ENCODE measurements at places on chromosomes 3 and 15. TPM values are rescaled to one million over a fixed set of nuclear protein-coding genes. Genes with fewer than 3 reads are reported as not detected.
A peak's percentile ranks its signal among the peaks of the same experiment; 100 is the strongest.

DNA sequence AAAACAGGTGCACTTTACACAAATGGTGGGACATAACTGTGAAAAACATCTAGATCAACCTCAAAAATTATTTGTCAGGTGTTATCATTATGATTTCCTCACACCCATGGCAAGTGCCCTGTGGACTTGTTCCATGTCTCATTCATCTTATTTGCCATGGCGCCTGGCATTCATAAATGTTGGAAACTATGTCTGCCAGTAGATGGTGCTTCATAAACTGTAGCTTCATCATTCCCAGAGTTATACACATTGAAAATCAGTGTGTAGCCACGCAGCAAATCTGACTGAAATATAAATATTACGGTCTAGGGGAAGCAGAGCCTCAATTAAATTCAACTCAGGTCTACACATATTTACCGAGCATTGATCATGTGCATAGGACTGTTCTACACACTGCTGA is 90.7 kb downstream of the IMPG2 start:
- H3K27ac ChIP-seq = no peak overlapping the region
- H3K4me1 ChIP-seq = no peaks in the 10 kb centered on the region
- no peaks in the 10 kb centered on the region for H3K27me3 ChIP-seq
- H3K36me3 ChIP-seq = no peaks in the 10 kb centered on the region

The TM4SF18 gene
- total RNA-seq = 19.7 TPM

DNA sequence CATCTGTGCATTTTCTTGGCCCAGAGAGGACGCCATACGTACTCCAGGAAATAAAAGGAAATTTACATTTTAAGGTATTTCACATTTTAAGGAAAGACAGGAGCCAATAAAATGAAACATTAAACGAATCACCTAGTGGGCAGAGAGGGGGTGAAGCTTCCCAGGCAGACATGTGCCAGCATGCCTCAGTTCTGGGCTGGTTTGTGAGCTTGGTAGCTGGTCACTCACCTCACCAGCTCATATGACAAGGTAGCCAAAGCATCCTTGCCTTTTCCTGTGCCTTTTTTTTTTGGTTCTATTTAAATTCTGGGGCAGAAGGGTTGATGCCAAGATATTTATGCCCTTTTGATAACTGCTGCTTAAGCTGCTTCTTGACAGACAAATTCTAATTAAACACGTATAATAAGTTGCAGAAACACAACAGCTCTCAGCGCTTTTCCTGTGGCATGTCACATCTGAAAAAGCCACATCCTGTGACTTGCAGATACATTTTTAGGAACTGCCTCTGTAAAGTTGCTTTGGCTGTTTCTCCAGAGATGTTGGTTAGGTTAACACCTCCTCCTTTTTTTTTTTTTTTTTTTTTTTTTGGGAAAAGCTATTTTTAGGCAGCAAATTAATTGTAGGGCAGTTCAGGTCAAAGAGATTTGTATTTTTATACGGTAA is 218.6 kb downstream of the PDCD6IP start:
- no peaks in the 10 kb centered on the region for H3K36me3 ChIP-seq
- no peak overlapping the region for H3K27ac ChIP-seq
- H3K4me1 ChIP-seq = no peaks in the 10 kb centered on the region
- H3K27me3 ChIP-seq = no peaks in the 10 kb centered on the region
- no peak overlapping the region for H3K4me3 ChIP-seq

GRCh38 chr3:160564258-160564911 is 986 bp downstream of the KPNA4 start:
- peaks cover 2% of the 10 kb centered on the region for H3K36me3 ChIP-seq
- H3K27me3 ChIP-seq = no peaks in the 10 kb centered on the region
- peak overlapping the region; percentile 85 for H3K4me3 ChIP-seq

DNA sequence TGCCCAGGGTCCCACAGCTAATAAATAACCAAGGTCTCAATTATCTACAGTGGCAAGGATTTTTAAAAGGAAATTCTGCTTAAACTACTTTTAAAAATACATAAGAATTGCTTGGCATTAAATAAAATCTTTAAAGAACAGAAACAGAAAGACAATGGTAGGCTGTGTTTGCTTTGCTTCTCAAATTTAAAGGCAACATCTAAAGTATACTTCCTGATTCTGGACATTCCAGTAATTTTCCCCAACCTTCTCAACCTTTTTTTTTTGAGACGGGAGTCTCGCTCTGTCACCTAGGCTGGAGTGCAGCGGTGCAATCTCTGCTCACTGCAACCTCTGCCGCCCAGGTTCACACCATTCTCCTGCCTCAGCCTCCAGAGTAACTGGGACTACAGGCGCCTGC is 5.3 kb downstream of the VPS13C start:
- H3K4me3 ChIP-seq = no peak overlapping the region
- no peaks in the 10 kb centered on the region for H3K4me1 ChIP-seq
- H3K27ac ChIP-seq = no peak overlapping the region

The THSD4 gene
- total RNA-seq = 36.3 TPM

DNA sequence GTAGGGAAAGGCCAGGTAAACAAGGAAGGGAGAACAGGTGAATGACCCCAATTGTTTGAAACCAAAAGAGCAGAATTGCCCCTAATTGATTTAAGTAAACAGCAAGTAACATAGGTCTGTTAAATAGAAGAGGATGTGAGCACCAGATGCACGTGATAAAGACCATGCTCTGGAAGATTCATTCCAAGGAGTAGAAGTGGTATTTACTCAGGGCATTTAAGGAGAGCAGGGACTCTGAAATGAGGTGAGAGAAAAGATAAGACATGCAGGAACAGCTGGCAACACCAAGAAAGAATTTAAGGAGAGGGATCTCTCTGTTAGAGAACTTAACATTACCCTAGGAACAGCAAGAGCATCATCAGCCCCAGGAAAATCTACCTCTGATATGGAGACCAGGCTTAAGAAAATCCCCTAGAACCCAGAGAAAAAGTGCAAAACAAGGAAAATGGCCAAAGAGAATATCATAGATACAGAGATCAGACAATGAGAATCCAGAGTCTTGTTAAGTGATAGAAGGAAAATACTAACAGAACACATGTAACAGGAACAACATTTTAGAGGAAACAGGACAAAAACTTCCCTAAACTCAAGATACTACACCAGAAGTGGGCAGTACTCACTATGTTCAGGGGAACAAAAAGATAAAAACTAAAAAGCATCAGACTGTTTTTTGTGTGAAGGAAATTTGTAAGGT is 6.4 kb downstream of the NUDT16 start:
- peaks cover 12% of the 10 kb centered on the region for H3K36me3 ChIP-seq
- no peaks in the 10 kb centered on the region for H3K27me3 ChIP-seq
- no peak overlapping the region for H3K4me3 ChIP-seq
- H3K27ac ChIP-seq = no peak overlapping the region
- peaks cover 12% of the 10 kb centered on the region for H3K4me1 ChIP-seq

- H3K27me3 ChIP-seq = no peaks in the 10 kb centered on the region
- no peak for DNase-seq
- H3K27ac ChIP-seq = no peak overlapping the region
- H3K4me3 ChIP-seq = no peak overlapping the region
- no peaks in the 10 kb centered on the region for H3K4me1 ChIP-seq
- H3K36me3 ChIP-seq = no peaks in the 10 kb centered on the region
These were observed 1077.8 kb downstream of the ZPLD1 start for GRCh38 chr3:103512595-103512994.

DNA sequence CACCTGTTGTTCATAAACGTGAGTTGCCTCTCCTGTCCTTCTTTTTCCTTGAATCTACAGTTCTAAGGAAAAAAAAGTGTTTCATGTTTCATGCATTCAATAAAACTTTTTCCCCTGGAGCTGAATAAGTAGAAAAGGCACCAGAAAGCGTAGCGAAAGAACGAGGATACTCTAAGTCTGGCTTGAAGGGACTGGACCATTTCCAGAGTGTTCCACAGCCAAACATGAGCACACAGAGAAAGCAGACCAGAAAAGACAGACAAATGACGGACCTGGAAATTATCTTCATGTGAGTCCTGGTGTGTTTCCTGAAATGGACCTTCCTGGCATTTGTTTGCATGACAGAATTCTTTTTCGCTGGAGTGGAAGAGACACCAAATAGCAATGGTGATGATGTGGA is 204.7 kb downstream of the SV2B start:
- no peak overlapping the region for H3K4me3 ChIP-seq
- no peak overlapping the region for H3K27ac ChIP-seq
- no peak for DNase-seq
- H3K27me3 ChIP-seq = peaks cover 3% of the 10 kb centered on the region
- no peaks in the 10 kb centered on the region for H3K4me1 ChIP-seq

The GABRB3 gene
- total RNA-seq = 6.9 TPM

The GOLGA8T gene
- not detected for total RNA-seq

DNA sequence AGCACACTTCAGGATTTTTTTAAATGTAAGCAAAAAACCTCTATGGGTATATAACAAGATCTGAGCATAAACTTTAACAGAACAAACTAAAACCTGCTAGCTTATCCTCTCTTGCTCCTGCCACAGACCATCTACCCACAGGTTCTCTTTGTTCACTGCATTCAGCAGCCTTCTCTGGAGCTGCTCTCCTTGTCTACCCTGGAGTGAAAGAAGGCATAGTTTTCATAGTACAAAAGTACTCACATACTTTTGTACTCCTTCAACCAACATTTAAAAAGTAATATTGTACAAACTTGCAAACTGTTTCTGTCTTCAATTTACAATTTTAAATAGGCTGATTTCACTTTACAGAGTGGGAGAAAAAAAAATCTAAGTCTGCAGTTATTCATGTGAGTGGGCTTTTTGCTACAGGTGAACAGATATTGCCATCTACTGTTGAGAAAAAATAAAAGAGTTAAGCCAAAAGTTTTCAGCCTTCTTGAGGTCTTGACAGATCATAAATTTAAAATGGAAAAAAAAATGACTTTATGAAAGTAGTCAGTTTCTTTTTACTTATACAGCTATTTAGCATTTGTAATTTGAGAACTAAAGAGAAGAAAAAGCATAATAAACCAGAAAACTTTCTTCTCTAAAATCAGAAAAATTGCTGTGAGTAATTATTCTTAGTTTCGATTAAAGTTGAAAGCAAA is 20.4 kb downstream of the TERC start:
- H3K27me3 ChIP-seq = no peaks in the 10 kb centered on the region
- H3K4me1 ChIP-seq = no peaks in the 10 kb centered on the region
- H3K27ac ChIP-seq = no peak overlapping the region
- no peak overlapping the region for H3K4me3 ChIP-seq

The TMC3 gene
- not detected for total RNA-seq

GRCh38 chr3:143479727-143480126 is 360.2 kb downstream of the CHST2 start:
- H3K27me3 ChIP-seq = no peaks in the 10 kb centered on the region
- H3K36me3 ChIP-seq = no peaks in the 10 kb centered on the region
- peak overlapping the region; percentile 40 for H3K27ac ChIP-seq
- H3K4me3 ChIP-seq = no peak overlapping the region
- no peak for DNase-seq
- no peaks in the 10 kb centered on the region for H3K4me1 ChIP-seq

- H3K27ac ChIP-seq = no peak overlapping the region
- H3K4me1 ChIP-seq = no peaks in the 10 kb centered on the region
- peaks cover 2% of the 10 kb centered on the region for H3K36me3 ChIP-seq
- H3K27me3 ChIP-seq = no peaks in the 10 kb centered on the region
These were observed 1153.3 kb downstream of the ROBO1 start for GRCh38 chr3:78614486-78614885.

The ISL2 gene
- 0.44 TPM for total RNA-seq

DNA sequence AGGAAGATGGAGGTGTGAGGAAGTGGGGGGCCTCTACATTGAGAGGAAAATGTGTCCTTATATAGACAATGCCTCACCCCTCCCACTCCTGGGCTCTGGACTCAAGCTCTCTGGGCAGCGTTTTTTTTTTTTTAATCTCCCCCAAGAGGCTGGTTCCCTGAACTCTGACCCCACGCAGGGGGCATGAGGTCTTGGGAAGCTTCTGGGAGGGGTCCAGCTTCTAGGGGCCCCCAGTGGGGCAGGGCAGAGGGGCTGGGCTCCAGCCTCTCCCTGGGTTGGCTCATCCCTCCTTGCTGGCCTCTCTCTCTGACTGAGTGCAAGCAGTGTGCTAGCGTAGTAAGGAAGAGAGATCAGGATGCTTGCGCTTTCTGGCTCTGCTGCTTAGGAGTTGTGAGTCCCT is 101.4 kb upstream of the HACD2 start:
- H3K27ac ChIP-seq = no peak overlapping the region
- no peak for DNase-seq
- H3K27me3 ChIP-seq = no peaks in the 10 kb centered on the region
- no peak overlapping the region for H3K4me3 ChIP-seq
- peaks cover 37% of the 10 kb centered on the region for H3K36me3 ChIP-seq

- H3K36me3 ChIP-seq = no peaks in the 10 kb centered on the region
- no peaks in the 10 kb centered on the region for H3K27me3 ChIP-seq
- H3K4me1 ChIP-seq = peaks cover 10% of the 10 kb centered on the region
- DNase-seq = no peak
- no peak overlapping the region for H3K4me3 ChIP-seq
These were observed 15.3 kb downstream of the B3GNT5 start for GRCh38 chr3:183268366-183268765.

The NDN gene
- total RNA-seq = 19.9 TPM

- H3K27me3 ChIP-seq = no peaks in the 10 kb centered on the region
- no peak overlapping the region for H3K27ac ChIP-seq
- no peaks in the 10 kb centered on the region for H3K36me3 ChIP-seq
- no peak overlapping the region for H3K4me3 ChIP-seq
- no peak for DNase-seq
These were observed 494 bp downstream of the GCSAM start for GRCh38 chr3:112132554-112132953.

GRCh38 chr15:44094781-44095180 is 100.3 kb downstream of the FRMD5 start:
- H3K4me1 ChIP-seq = no peaks in the 10 kb centered on the region
- no peaks in the 10 kb centered on the region for H3K36me3 ChIP-seq
- H3K27ac ChIP-seq = no peak overlapping the region
- no peak for DNase-seq
- H3K4me3 ChIP-seq = no peak overlapping the region

- no peak overlapping the region for H3K4me3 ChIP-seq
- no peak overlapping the region for H3K27ac ChIP-seq
- no peak for DNase-seq
- H3K27me3 ChIP-seq = no peaks in the 10 kb centered on the region
These were observed 1749.6 kb downstream of the SI start for GRCh38 chr3:163328680-163329079.

DNA sequence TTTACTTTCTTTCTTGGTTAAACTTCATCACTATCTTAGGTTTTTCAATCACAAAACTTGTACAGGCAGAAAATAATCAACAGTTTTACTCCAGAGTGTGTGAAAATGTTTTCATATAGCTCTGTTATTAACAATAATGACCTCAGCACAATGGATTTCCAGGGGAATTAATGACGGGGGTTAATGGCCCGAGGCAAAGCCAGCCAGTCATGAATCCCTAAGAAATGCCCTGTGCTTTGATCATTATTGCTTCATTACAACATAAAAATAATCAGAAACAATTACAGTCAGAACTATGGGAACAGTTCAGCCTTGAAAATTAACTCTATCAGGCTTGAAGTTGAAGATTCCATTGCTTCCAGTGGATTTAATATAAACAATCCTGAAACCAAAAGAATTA is 875.4 kb downstream of the ROBO2 start:
- no peak overlapping the region for H3K4me3 ChIP-seq
- no peak overlapping the region for H3K27ac ChIP-seq

The SPESP1 gene
- total RNA-seq = 4.1 TPM

- H3K36me3 ChIP-seq = no peaks in the 10 kb centered on the region
- no peak overlapping the region for H3K4me3 ChIP-seq
These were observed 490.9 kb upstream of the ADAMTS9 start for GRCh38 chr3:65178703-65179102.

GRCh38 chr3:41331041-41331440 is 131.7 kb downstream of the CTNNB1 start:
- no peaks in the 10 kb centered on the region for H3K27me3 ChIP-seq
- H3K27ac ChIP-seq = no peak overlapping the region
- H3K4me3 ChIP-seq = no peak overlapping the region
- H3K36me3 ChIP-seq = no peaks in the 10 kb centered on the region

- no peak overlapping the region for H3K27ac ChIP-seq
- no peaks in the 10 kb centered on the region for H3K4me1 ChIP-seq
- H3K4me3 ChIP-seq = no peak overlapping the region
- DNase-seq = peak; percentile 66
These were observed 1.3 kb upstream of the UNC13C start for GRCh38 chr15:53976844-53977392.

Measured in kidney (tissue), 22 donors.